ENCODE measurements at places on chromosomes 6 and 20.

DNA sequence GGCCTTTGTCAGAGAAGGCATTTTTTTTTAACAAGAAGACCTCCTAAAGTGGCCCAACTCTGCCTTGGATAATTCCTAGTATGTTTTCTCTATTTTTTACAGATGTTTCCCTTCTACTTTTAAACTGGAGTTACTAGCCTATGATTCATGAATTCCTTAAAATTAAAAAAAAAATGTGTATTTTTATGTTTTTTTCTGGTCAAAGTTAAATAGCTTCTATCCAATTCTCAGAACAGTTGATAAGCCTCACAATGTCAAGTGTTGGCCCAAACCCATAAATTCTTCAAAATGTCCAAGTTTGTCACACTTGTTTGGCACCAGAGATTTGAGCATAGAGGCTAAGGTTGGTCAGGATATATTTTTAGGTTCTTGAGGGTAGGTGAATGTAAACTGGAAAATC is 64.0 kb downstream of the JAG1 start:
- DNase-seq, result no peak

DNA sequence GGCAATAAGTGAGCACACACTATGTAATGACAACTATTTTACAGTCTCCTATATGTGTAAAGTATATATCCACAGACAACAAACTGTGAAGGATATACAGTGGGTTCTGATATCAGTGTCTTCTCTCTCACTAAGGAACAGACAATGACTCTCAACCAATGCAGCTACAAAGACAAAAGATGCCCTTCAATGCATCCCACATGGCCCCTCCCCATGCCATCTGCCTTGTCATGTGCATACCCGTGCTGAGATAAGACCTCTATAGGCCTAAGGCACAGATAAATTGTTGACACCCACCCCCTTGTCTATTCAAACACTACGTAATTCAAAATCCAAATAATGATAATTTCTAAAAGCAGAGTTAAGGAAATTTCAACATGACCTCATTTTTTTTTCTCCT is 1123.5 kb upstream of the MAP3K7 start:
- no peak for DNase-seq

DNA sequence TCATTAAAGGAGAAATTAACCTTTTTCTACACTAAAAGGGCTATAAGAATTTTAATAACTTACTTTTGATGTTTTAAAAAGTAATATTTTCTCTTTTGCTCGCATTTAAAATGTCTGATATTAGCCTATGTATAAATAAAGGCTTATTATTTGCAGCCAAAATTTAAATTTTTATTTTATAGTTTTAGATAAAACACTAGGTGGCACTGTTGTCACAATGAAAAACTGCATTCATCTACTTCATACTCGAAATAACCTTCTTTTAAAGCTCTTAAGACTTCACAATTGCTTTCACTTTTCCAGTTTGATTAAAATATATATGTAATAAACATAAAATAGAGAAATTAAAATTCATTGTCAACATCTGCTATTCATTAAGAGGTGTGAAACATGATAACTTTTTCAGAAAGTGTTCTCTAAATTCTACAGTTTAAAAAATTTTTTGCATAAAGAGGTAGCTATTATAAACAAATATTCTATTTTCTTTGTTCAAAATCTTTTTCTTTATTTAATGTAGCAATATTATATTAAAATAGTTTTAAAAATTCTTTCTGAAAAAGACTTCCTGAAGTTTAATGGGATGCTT is 78.8 kb upstream of the DEFB112 start:
- DNase-seq, result peak; percentile 14

DNA sequence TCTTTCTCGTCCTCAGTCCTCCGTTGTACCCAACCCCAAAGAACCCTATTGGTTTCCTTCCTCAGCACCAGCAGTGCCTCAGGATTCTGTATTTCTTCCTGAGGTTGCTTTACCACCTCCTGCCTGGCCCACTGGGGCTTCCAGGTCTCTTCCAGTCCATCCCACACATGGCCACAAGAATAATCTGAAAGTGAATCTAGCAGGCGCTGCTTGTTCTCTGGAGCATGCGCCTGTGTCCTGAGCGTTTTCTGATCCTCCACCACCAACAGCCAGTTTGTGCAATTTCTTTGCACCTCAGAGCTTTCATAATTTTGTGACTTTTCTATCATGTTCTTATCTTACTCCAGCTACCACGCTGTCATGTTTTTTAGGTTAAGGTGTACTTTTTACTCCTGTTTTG is 11.6 kb upstream of the HSP90AB1 start:
- no peak for DNase-seq

GRCh38 chr20:38245753-38246152 is 14.8 kb downstream of the KIAA1755 start:
- DNase-seq, result no peak

DNA sequence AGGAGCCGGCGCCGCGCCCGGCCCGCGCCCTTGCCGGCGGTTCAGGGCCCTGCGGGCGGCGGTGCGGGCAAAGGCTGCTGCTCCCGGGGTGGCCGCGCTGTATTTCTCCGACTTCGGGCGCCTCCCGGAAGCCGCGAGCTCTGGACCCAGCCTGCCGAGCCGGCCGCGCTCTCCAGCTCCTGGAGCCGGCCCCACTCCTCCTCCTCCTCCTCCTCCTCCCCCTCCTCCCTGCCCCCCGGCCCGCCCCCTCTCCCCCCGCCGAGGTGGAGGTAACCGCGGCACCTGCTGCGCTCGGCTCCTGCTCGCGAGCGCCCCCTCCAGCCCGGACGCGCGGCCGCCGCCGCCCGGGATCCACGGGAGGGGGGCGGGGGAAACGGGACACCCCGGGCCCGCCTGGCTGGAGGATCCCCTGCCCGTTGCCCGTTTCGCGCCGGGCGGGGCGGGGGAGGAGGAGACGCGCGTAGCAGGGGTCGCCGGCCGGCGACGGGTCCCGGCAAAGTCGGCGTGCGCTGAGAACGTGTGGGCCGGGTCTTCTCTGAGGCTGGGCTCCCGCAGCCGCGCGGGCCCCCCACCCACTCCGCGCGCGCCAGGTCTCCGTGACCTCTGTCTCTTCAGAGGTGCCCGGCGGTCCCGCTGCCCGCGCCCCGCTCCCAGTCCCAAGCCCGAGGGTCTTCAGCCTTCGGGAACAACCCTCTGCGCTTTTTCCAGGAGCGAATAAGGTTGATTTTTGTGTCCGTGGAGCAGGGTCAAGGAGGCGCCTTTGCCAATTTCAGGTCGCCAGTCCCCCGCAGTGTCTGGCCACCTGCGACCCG is at the start of gene SLC22A23:
SLC22A23 (minus strand) TSS at position 153 of the 812 bp plus-strand sequence. CDS start 491 bp downstream, outside the sequence.
- DNase-seq, result peak; percentile 73

DNA sequence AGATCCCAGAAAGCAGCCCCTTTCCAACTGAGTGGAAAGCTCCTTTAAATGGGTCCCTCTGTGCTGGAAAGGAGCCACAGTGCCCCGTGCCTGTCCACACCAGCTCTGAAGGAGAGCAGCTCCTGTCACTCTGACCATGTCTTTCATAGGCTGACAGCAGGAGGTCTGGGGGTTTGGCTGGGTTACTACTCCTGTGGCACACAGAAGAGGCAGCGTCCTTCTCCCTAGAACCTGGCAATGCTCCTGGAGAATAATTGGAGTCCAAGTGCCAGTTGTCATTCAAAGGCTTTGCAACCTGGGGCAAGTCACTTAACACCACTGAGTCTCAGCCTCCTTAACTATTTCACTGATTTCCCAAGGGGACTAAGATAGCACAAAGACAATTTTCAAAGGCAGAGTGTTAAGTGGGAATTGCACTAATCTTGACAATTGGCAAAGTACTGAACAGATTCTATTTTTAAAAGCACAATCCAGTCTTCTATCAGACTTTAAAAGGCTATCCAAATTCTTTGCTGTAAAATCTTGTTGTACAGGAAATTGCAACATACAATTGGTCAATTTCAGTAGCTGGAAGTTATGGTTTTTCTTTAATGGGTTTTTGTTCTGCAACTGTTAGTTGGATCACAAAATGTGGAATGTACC is 457.2 kb downstream of the KIF16B start:
- DNase-seq, result no peak

Data from activated CD4-positive, alpha-beta T cell treated with anti-CD3 and anti-CD28 coated beads, Interleukin-2, Interleukin-6, amounts not matched to agents 100 ng/mL and 50 ng/mL, durations not matched to agents 16 hours and 8 hours (primary cell).